ENCODE measurements at places on chromosomes 4 and X.

GRCh38 chrX:16666541-16666940, 16.6 kb downstream of the S100G start:
- DNase-seq: no peak

GRCh38 chr4:158203436-158203835, 6.8 kb upstream of the TMEM144 start:
- no peak for DNase-seq

DNA sequence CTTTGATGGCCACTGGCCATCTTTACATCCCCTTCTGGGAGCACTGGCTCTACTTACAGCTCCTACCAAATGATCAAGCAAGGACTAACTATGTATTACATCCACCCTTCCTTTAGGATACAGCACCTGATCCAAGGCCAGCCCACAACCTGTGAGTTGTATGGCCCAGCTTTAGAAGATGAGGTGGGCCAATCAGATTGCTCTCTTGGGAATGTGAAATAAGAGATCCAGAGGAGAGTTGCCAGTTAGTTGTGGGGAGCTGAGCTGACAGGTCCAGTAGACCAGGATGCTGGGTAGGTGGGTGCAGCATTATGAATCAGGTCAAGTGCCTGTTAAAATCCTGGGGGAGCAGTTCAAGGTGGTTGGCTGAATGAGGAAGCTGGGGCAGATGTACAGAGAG, 111.5 kb downstream of the GNL3L start:
- no peak for DNase-seq

- no peak for DNase-seq
Measured at GRCh38 chr4:79864500-79865200, 208.4 kb downstream of the ANTXR2 start.

DNA sequence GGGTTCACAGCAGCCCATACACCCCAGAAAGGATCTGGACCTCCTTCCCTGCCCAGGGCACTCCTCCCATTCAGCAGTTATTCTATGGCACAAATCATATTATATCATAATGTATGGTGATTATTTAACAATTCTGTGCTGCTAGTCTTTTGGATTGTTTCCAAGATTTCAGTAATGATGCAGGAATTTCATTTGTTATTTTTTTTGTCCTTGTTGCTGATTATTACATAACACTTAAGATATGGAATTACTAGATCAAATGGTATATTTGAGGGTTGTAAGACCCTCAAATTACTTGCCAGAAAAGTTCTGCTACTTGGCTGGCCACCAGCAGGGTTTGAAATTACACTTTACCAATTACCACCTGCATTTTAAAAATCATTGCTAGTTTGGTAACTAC, 36.4 kb downstream of the QDPR start:
- no peak for DNase-seq

DNA sequence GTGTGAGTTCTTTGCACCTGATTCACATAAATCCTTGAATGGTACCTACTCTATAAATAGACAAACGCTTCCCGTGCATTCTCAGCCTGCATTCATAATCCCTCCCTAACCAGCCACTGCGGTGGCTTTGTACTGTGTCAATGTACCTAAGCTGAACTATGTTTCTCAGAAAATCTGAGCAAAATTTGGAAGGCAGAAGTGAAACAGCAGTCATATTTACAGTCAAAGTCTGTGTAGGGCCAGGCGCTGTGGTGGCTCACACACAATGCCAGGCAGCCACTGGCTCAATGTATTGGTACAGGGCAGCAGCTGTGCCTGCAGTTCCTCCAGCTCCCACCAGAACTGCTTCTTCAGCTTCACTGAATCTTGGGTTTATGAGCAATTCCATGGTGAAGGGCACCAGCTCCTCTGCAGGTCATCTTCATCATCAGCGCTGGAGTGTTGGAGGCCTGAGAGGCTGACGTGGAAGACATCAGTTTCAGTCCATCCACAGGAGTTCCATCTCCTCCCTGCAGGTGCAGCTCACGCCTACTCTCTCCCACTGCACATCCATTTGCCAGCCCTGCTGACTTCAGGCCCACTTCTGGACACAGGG, 32.3 kb upstream of the IRF2 start:
- DNase-seq: peak; percentile 80

GRCh38 chr4:36189511-36190226, 54.6 kb downstream of the ARAP2 start:
- DNase-seq: no peak

- peak; percentile 50 for DNase-seq
Measured at GRCh38 chrX:49053223-49054072, 5.4 kb upstream of the CCDC120 start.

- no peak for DNase-seq
Measured at GRCh38 chrX:153596981-153597750, 1.8 kb downstream of the CCNQ start.

- no peak for DNase-seq
Measured at GRCh38 chr4:24856586-24856985, 56.3 kb downstream of the CCDC149 start.

DNA sequence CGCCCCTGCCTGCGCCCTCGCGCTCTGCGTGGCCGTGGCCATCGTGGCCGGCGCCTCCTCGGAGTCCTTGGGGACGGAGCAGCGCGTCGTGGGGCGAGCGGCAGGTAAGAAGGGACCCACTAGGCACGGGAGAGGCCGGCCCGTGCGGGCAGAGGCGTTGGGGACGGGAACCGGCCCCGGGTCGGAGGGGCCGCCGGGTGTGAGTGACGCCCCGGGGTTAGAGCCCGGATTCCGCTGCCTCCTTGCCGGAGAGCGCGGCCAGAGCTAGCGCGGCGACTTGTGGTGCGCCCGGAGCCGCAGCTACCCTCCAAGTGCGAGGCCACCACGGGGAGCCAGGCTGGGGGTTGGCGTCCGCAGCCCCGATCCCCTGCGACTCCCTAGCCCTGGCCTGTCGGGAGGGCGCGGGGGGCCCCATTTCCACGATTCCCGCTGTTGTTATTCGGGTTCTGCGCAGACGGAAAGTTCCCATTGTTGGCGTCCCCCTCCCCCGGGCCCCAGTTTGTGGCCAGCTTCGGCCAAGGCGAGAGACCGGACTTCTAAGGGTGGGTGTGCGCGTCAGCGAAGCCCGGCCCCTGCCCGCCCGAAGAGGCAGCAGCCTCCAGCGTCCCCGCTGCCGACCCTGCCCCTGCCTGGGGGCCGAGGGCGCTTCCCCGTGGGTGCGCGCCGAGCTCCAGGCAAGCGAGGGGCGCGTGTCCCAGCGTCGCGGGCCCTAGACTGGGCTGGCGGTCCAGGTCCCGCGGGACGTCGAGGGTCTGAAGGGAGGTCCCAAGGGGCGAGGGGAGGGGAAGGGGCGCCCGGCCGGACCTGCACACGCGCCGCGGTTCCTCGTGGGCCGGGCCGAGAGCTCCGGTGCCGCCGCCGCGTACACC, 1.1 kb downstream of the FGFR3 start:
- no peak for DNase-seq

GRCh38 chrX:68703846-68704245, 56.4 kb downstream of the STARD8 start:
- no peak for DNase-seq

- DNase-seq: no peak
Measured at GRCh38 chr4:119834906-119835612, 206.5 kb upstream of the PDE5A start.

DNA sequence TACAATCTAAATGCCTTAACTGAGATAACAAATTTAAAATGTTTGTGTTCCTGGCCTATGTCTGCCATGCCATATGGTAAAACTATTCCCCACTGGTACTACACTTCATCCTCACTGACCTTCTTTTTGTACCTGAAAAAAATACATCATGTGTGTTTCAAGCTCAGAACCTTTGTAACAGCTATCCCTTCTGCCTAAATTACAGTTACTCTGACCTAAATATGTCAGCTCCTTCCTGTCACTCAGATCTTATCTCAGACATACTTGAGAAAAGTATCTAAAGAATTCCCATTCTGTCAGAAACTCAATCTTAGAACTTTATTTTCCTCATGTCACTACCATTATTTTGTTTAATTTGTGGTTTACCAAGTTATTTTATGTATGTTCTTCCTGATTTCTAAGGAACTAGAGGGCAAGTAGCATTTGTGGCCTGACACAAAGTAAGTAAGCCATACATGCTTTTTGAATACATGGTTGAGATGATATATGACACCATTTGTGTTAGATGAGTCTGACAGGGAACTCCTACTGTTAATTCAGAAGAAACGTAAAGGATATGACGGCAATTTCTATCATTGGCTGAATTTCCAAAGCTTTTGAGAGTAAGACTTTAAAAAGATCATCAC, 456.5 kb upstream of the NDST3 start:
- DNase-seq: no peak

- DNase-seq: no peak
Measured at GRCh38 chrX:106415276-106415895, 196.4 kb upstream of the RADX start.

- DNase-seq: no peak
Measured at GRCh38 chrX:92232182-92232581, 453.0 kb downstream of the PCDH11X start.

- DNase-seq: no peak
Measured at GRCh38 chrX:7330556-7330955, 182.6 kb upstream of the PUDP start.

- no peak for DNase-seq
Measured at GRCh38 chr4:16237715-16238114, 11.4 kb upstream of the TAPT1 start.

- DNase-seq: no peak
Measured at GRCh38 chr4:3160438-3160837, 86.0 kb downstream of the HTT start.

- DNase-seq: no peak
Measured at GRCh38 chrX:106170318-106170717, 2.2 kb downstream of the PWWP3B start.

GRCh38 chr4:122661176-122662160, 40.6 kb upstream of the IL21 start:
- no peak for DNase-seq

DNA sequence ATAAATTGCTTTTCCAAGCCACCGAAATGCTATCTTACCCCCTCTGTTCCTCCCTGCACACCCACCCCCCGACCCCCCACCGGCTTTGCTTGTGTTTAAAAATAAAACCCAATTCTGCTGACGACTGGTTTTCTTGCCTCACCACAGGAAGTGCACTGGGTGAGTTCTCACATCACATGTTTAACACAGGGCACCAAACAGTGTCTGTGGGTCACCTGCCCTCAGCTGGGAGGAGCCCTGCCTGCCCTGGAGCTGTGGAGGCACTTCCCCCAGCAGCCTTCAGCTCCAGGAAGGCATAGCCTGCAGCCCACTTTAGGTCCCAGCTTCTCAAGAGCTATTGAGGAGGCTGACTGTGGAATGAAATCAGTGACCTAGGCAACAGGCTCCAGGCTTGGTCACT, 8.8 kb downstream of the TMEM255A start:
- DNase-seq: peak; percentile 29

GRCh38 chrX:137052643-137053235, 18.9 kb upstream of the GPR101 start:
- DNase-seq: peak; percentile 7

- no peak for DNase-seq
Measured at GRCh38 chr4:137274404-137274803, 257.9 kb downstream of the PCDH18 start.

- DNase-seq: no peak
Measured at GRCh38 chr4:189046642-189047041, 894.0 kb upstream of the FRG1 start.

GRCh38 chr4:37754410-37755185, 68.4 kb upstream of the RELL1 start:
- DNase-seq: no peak

- no peak for DNase-seq
Measured at GRCh38 chr4:25043548-25043947, 12.8 kb upstream of the LGI2 start.

DNA sequence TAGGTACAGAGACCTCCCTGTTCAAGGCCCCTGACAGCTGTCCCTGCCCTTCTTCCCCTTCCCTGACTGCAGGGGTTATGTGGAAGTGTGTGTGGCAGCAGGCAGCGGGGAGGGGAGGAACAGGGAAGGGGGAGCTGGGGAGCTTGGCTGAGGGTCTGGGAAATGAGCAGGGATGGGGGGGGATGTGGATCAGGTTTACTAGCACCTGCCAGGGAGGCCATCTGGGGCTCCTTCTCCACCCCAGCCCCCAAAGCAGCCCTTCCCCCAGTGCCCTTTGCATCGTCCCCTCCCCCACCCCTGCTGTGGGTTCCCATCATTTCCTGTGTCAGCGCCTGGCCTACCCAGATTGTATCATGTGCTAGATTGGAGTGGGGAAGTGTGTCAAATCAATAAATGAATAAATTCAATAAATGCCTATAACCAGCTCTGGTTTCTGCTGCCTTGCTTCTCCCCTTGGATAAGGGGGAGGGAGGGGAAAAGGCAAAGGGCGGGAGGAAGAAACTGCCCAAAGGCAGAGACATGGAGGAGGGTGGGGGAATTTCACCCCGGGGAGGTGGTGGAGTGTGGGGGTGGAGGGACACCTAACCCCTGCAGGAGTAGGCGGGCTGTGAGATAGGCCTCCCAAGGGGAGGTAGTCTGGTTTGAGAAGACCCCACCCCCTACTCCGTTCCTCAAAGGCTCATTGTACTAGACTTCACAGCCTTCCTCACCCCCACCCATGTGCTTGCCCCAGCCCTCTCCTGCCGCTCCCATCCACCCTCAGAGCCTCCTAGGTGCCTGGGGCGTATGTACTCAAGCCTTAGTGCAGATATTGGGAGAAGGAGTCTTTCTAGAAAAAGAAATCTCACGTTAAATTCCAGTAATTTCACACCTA, 3.2 kb downstream of the CXorf65 start:
- peak; percentile 12 for DNase-seq

GRCh38 chr4:10061650-10062415, 40.5 kb upstream of the SLC2A9 start:
- no peak for DNase-seq

- no peak for DNase-seq
Measured at GRCh38 chr4:21888195-21888976, 60.2 kb downstream of the KCNIP4 start.

GRCh38 chr4:65498606-65499005, 171.7 kb downstream of the EPHA5 start:
- no peak for DNase-seq

DNA sequence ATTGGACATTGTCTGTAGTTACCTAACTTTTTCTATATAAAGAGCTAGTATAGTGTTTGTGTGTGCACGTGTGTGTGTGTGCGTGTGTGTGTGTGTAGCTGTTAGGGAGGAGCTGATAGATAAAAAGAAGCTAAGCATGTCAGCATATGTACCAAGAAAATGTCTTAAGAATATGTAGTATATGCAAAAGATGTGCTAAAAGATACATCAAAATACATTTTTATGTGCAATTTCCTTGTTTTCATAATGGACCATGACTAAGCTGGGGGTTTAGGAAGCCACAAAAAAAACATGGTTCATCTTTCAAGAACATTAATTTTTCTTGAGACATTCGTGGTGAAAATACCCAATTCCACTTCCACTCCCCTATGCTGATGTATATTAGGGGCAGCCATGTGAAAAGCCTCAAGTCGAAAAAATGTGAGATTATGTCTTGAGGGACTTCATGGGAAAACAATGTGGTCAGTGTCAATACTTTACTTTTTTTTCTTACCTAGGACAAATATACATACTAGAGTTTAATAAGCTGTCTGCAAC, 1599.7 kb downstream of the ARAP2 start:
- no peak for DNase-seq

GRCh38 chrX:1138476-1139184, 73.8 kb downstream of the CRLF2 start:
- no peak for DNase-seq

- no peak for DNase-seq
Measured at GRCh38 chr4:88706574-88706973, 8.9 kb upstream of the NAP1L5 start.

GRCh38 chrX:122439831-122440230, 744.2 kb upstream of the GRIA3 start:
- DNase-seq: no peak

- DNase-seq: no peak
Measured at GRCh38 chr4:48603366-48604003, 113.4 kb downstream of the ZAR1 start.

- no peak for DNase-seq
Measured at GRCh38 chrX:11579636-11580600, 85.8 kb downstream of the ARHGAP6 start.
